ENCODE measurements at places on chromosomes 5 and 9.

DNA sequence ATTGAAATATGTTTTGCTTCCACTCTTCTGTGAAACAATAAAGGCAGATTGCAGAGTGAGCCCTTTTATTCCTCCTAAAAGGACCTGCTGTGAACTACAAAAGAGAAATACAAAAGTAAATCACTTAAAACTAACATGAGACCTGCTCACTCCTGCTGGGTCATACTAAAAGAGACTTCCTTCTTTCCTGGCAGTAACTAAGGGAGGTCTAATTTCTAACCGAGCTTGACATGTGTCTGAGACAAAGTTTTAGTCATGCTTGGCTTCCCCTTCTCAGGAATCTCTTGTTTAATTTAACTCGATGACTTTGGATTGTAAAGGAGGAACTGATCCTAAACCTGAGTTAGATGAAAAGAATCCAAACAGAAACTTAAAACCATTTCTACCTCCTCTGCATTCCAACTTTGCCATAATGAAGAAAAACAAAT is 86.4 kb upstream of the CDH6 start:
- DNase-seq = no peak

GRCh38 chr5:92676215-92677165 is 904.5 kb downstream of the NR2F1-AS1 start:
- DNase-seq = no peak

- DNase-seq = peak; percentile 1
These were observed 3.8 kb downstream of the BRINP1 start for GRCh38 chr9:119365291-119366027.

GRCh38 chr9:99137225-99137624 is 32.3 kb downstream of the TGFBR1 start:
- no peak for DNase-seq

DNA sequence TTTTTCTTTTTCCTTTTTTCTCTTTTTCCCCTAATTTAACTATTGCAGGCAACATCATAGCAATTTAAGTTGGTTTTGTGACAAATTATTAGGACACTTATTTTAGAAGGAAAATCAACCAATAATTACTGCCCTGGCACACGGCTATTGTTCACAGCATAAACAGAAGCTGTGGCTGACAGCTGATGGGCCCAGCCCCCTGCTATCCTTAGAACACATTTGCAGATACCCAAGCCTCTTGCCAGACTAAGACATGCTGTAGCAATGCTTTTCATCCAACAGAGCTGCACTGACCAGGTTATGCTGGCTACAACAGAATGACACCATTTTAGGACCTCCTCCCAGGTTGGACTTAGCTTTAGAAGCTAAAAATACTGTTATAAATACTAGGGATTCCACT is 852.7 kb upstream of the DMAC1 start:
- no peak for DNase-seq

GRCh38 chr9:100637787-100638186 is 59.9 kb downstream of the CAVIN4 start:
- DNase-seq = no peak

DNA sequence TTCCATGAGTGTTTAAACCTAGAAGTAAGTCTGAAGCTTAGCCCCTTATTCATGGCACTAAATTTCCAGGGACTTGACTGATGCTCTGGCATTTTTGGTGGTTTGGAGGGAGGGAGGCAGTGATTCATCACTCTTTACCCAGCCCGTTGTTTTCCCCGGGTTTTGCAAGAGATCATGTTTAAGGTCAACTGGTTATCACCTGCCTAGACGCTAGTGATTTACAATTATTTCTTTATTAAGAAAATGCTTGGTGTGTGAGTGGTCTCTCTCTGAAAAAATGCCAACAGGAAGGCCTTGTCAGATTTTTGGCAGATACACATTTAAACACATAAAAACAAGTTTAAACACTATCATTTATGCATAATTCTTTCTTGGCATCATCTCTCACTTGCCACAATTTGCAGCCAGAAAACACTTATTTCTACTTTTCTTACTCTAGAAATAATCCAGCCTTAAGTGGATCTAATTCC is 737.9 kb upstream of the ZNF608 start:
- no peak for DNase-seq

DNA sequence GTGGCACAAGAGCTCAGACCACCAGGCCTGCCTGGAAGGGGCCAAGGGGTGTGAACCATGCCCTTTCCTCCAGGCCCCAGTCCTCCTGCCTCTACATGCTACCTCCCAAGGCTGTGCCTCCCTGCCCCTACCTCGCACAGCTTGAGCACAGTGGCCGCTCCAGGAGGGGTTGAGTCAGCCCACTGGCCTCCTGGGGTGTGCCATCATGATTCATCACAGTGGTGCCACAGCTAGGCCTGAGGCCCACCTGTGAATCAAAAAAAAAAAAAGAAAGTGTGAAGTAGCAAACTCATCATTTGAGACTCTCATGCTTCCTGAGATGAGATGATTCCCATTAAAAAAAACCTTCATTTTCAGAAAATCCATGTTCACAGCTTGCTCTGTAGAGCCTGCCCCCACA is 240.5 kb downstream of the HSPA4 start:
- no peak for DNase-seq

GRCh38 chr5:123610665-123611405 is 98.9 kb downstream of the CSNK1G3 start:
- DNase-seq = peak; percentile 28

- peak; percentile 61 for DNase-seq
These were observed 60.6 kb downstream of the SHB start for GRCh38 chr9:38008168-38009034.

DNA sequence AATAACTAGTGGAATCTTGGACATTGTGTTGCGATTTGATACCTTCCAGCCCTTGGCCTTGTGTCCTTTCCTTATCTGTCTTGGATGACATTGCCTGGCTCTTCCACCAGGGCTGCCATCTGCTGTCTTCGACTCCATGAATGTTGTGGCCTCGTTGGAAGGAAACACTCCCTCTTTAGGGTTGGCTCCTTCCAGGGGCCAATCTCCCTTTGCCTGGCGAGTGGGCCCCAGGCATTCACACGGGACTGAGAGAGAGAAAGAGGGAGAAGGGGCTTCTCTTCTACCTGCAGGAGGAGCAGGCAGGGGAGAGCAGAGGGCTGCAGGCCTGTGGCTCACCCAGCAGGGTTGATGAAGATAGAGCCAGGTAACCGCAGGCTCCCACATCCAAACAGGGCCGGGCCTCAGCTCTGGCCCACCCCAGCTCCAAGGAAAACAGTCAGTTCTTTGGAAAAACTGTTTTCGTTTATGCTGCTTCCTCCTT is 31.3 kb downstream of the FGF1 start:
- DNase-seq = no peak

DNA sequence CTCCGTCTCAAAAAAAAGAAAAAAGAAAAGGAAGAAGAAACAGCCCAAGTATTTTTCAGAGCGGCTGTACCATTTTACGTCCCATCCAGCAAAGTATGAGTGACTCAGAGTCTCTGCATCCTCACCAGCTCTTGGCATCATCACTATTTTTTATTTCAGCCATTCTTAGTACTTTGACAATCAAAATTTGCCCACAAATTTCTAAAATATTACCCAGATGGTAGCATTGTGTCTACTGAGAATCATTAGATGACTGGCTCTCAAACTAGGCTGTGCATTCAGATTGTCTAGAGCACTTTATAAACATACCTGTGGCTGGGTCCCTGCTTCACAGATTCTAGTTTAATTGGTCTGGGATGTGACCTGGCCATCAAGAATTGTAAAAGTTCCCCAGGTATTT is 21.6 kb upstream of the MELK start:
- no peak for DNase-seq

GRCh38 chr5:138177941-138178515 is 402 bp downstream of the BRD8 start:
- DNase-seq = no peak

- no peak for DNase-seq
These were observed 60.0 kb downstream of the ZNF608 start for GRCh38 chr5:124686239-124687004.

- DNase-seq = no peak
These were observed 28.4 kb upstream of the CSNK1G3 start for GRCh38 chr5:123483446-123484077.

DNA sequence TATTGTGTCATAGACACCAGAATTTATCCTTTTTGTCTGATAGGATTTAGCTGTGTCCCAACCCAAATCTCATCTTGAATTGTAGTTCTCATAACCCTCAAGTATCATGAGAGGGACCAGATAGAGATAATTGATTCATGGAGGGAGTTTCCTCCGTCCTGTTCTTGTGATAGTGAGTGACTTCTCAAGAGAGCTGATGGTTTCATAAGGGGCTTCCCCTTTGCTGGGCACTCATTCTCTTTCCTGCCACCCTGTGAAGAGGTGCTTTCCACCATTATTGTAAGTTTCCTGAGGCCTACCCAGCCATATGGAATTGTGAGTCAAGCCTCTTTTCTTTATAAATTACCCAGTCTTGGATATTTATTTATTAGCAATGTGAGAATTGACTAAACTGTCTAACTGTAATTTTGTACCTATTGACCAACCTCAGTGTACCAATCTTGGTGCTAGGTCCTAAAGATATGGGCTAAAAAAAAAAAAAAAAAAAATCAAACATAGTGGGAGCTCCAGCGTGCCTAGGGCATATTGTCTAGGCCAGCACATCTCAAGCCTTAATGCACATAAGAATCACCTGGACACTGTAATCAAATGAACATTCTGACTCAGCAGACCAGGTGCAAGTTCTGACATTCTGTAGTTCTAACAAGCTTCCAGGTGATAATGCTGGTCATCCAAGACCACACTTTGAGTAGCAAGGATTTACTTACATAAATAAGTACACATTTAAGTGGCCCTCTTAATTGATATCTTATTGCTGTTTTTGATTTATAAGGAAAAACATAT is 30.5 kb downstream of the ST8SIA4 start:
- no peak for DNase-seq

DNA sequence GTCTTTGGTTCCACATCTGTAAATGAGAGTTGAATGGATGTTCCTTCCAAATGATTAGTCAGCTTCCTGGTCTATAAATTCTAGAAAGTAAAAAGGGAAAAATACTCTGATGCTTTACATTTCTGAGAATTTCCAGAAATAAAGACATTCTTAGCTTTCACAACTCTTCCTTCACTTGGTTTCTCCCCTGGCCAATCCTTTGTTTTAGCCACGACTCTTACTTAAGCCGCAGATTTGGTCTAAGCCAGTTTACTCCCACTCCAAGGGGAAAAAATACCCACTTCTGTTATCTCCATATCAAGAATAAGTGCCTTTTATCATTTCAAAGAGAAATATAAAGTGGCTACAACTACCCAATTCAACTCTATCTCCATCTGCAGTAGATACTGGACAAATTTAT is 29.7 kb downstream of the PWWP2A start:
- no peak for DNase-seq

GRCh38 chr5:58967597-58968281 is 384.9 kb downstream of the RAB3C start:
- no peak for DNase-seq

DNA sequence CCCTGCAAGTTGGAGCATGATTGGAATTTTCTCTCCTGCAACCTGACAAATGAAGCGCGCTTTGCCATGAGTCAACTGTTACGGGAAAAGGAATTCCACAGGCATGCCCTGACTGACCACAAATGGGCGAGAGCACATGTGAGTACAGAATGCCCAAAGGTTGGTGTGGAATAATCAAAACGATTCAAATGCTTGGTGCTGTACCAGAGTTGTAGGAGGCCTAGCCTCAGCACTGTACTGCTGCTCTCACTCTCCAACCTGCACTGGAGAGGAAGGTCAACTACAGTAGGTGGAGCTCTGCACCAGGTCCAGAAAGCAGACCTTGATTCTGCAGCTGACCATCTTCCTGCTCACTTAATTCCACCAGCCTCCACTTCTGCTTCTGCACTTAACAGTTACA is 406.9 kb upstream of the ACTBL2 start:
- peak; percentile 51 for DNase-seq

Data from fibroblast of skin of left biceps (primary cell).